ENCODE measurements at places on chromosomes 11 and 22.

DNA sequence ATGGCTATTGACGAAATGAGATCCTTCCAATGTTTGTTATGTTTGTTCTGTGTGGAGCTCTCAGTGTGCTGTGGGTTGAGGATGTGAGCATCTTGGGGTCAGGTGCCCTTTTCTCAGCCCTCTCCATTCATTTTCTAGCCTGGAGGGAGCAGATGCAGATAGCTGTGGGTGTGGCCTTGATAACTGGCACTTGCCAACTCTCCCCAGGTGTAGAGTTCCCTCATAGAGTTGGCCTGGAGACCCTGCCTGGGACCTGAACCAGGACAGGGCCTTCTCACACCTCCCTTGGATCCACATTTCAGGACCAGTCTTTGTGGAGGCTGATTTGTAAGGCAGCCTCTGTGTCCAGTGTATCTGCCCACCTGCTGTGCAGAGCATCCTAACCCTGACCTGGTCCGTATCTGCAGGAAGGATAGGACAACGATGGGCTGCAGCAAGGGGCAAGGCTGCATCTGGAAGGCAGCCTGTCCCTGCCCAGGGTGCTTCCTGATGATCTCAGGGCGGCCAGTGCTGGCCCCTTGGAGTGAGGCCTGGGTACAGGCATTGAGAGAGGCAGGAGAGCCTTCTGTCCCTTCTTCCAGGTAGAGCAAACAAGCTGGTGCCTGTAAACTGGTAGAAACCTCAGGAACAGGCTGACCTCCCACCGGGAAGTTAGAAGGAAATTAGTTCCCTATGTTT, 245.9 kb downstream of the TBC1D22A start:
- DNase-seq, result no peak

GRCh38 chr22:28923826-28924732, 40.7 kb downstream of the ZNRF3 start:
- DNase-seq, result no peak

DNA sequence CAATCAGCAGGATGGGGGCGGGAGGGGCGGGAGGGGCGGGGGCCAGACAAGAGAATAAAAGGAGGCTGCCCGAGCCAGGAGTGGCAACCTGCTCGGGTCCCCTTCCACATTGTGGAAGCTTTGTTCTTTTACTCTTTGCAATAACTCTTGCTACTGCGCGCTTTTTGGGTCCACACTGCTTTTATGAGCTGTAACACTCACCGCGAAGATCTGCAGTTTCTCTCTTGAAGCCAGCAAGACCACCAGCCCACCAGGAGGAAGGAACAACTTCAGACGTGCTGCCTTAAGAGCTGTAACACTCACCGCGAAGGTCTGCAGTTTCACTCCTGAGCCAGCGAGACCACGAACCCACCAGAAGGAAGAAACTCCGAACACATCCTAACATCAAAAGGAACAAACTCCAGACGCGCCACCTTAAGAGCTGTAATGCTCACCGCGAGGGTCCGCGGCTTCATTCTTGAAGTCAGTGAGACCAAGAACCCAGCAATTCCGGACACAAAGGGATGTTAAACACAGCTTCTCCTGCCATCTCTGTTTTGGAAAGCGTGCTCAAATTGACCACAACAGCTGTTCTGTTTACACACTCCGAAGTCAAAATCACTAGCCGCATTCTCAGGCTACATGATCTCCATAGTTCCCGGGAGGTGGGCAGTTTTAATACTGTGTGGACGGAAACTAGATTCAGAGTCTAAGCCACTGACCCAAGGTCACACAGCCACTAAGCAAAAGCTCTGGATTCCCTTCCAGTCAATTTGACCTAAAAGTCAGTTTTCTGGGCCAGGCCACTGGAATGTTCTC, 11.9 kb downstream of the PLAAT2 start:
- DNase-seq, result no peak

DNA sequence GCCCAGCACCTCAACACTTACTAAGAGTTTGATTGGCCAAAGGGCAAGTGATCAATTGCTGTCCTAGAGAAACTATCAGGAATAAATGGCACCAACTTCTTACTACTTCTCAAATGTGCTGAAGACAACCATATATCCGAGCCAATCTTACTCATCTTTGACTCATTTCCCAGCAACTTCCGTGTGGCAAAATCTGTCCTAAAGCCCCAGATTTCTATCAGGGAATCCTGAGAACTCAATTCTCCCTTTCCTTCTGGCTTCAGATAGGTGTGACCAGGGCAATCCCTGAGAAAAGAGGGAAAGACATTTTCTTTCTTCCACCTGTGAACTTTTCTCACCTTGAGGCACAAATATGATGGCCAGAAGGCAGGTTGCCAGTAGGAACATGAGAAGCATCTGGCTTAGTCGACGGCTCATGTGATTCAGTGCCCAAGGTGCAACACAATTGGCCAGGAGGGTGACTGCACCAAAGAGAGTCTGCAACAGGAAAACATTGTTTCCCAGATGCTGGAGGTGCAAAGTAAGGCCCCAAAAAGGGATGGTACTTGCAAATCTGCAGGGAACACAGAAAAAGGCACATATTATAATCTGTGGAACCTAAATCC, 21.8 kb upstream of the SLC22A24 start:
- no peak for DNase-seq
